ENCODE measurements at places on chromosomes 1 and 21.

GRCh38 chr1:84272401-84272800, 29.1 kb upstream of the SAMD13 start:
- no peak for DNase-seq

DNA sequence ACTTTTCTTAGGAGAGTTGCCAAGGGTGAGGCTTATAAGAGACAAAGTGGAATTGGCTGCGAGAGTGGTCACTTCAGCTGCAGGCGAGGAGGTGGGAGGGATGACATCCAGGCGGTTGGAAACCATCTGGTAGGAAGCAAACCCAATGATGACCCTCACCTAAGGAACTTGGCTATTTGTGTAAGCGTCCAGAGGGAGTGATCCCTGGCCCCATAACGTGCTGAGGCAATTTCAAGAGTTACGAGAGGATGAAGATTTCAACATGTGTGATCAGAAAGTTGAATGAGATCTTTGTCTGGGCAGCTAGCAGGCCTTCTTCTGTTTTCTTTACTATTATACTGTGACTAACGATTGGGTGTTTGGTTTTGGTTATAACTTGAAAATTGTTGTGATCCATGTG, 102.7 kb upstream of the VANGL1 start:
- DNase-seq: no peak

- DNase-seq: no peak
These were observed 2.4 kb downstream of the GABRD start for GRCh38 chr1:2021550-2021949.

DNA sequence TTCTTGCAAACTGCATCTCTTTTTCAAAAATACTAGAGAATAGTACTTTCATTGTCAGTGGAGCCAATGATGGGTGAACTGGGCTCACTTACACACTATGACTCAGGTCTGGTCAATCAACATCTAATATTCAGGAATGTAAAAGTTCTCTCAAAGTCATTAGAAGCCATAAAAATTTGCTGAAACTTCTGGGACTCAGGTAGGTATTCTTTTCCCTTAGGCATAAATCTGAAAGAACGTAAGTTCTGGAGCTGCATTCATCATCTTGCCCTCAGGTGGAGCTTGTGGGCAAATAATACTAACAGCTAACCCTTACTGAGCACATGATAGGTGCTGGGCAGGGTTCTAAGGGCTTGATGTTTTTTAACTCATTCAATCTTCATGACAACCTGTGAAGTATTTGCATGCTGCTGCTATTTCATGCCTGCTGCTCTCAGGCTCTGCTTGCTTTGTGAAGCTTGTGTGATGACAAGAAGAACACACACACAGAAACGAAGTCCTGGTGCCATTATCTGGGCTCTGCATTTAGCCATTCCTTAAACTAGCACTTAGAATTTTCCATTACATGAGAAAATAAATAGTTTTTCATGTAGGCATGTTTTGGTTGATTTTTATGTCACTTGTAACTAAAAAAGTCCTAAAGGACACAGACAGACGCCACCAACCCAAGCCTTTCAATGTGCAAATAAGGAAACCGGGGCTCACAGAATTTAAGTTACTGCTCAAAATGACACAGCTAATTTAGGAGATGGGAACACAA, 394.2 kb upstream of the LYPLAL1 start:
- DNase-seq: no peak

DNA sequence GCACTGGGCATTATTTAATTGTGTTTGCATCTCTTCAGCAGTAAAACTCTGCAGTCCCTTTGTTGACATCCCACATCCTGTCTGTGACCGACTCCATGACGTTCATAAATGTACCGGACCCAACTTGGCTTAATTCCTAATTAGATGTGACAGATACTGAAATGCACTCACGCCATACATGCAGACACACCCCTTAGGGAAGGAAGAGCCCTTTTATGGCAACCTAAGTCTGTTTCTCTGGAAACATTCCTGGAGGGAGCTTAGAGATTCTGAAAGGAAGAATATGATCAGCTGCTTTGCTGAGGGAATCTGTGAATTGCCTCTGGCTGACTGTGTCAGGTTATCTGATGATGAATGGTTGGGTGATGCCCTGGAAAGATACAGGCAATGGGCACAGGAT, 33.4 kb downstream of the ADAMTS5 start:
- no peak for DNase-seq

DNA sequence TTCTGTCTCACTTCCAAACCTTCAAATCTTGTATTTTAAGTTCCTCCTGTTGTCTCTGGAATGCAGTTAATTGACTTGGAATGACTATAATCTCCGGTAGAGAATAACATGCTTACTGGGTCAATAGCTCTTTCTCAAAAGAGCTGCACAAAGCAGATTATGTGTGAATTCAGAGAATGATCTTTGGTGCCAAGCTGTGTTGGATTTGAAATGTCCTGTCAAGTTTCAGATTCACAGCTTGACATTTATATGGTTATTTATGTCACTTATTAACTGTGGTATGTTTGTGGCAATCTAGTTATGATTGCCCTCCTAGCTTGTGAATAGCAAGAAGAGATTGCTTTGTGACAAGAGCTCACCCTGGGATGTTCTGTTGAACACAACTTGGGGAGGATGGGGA, 128.3 kb upstream of the KCNE2 start:
- DNase-seq: no peak

DNA sequence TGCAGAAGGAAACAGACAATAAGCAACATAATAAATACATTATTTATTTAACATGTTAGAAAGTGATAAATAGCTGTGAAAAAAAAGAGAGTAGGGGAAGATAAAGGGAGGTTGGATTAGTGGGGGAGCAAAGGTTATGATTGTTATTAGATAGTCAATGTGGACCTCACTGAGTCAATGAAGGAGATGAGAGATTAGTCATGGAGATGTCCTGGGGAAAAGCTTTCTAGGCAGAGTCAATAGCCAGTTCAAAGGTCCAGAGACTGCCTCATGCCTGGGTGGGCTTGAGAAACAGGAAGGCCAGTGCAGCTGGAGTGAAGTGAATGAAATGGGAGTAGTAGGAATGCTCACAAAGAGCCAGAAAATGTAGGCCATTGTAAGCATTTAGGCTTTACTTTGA, 187.1 kb upstream of the CACYBP start:
- no peak for DNase-seq

DNA sequence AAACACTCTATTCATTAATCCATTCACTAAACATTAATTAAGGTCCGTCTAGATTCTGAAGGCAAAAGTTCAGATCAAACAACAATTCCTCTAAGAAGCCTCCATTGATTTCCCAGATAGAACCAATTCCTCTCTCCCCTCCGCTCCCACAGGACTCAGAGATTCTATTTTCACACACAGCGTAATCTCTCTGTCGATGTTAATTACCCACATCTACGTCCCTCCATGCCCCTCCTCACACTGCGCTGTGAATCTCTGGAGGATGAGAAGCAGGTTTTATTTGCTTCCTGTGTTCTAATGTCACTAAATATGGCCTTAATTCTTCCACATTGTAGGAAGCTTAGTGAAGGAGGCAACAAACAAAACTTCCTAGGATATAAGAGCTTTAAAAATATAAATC, 306.7 kb downstream of the DSCAM start:
- DNase-seq: no peak

DNA sequence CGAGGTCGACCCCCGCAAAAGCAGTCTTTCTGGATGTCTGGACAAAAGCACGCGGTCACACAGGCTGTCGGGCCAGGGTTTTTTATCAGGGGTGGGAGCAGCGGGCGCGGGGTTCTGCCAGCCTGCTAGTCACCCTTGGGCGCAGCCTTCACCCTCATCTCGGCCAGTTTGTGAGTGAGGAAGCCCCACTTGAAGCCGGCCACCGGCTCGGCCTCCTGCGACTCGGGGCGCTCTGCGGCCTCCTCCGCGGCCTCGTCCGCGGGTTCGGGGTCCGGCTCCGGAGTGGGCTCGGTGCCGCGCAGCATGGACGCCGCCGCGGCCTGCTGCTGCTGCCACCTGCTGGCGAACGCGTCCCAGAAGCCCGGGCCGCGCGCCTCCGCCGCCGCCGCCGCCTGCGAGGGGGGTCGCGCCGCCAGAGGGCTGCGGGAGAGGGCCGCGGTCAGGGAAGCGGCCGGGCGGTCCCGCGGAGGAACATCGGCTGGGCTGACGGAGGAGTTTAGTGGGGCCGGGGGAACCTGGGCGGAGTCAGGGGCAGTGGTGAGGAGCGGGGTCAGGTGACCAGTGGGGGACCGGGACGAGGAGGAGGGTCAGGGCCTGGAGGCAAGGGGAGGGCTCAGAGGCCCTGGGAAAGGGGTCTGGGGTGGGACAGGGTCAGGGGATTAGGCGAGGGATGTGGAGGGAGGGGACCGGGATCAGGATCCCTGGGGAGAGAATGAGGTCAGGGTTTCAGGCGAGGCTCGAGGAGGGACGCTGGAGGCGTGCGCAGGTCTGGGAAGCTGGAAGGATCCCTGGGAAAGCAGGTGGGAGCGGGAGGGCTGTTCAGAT, 4.5 kb downstream of the C1orf232 start:
- peak; percentile 30 for DNase-seq

DNA sequence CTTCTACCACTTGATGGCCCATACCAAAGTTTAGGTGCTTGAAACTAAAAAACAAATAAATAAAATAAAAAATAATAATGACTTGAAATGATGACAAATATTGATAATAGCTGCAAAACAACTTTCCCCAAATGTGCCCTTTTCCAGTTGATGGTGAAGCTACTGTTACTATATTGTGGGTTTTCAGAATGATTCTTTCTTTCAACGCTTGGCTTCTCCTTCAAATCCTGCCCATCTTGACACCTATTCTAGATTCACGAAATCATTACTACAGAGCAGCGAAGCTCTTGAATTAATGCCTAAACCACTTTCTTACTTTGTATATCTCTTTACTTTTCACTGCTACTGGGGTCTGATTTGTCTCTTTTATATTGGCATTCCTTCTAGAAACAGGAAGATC, 9.2 kb upstream of the C1orf141 start:
- DNase-seq: no peak

DNA sequence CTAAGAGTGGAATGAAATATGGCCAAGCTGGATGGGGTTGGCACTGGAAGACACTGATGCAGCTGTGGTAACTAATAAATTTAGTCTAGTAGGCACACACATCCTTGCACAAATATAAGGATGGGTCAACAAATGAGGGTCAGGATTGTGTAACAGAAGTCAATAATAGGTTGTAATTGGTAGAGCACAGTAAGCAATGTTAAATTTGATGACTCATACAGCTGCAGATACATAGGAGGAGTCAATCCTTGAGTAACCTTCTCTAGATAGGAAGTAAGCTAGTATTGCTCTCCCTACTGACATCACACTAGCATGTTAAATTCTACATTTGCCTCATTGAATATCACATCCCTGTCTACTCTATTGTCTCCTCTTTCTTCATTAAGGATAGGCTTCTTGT, 332.1 kb downstream of the PTPRC start:
- no peak for DNase-seq

DNA sequence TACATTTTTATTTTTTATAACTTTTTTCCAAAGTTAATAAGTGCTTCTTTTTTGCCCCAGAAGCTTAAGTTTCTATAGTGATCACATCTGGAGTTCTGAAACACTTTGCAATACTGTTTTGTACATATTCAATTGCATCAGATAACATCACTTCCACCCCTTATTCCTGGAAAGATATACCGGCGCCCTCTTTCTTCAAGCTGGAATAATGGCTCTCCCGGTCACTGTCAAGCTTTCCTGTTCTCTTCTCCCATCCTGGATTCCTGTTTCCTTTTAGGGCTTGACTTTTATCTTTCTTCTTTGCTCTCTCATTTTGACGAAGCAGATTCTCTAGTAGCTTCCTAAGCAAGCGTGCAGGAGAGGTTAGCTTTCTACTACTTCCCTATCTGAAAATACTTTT, 1866.8 kb downstream of the MRPL39 start:
- no peak for DNase-seq

- DNase-seq: no peak
These were observed 462.9 kb upstream of the ADAMTS5 start for GRCh38 chr21:27429710-27430341.

DNA sequence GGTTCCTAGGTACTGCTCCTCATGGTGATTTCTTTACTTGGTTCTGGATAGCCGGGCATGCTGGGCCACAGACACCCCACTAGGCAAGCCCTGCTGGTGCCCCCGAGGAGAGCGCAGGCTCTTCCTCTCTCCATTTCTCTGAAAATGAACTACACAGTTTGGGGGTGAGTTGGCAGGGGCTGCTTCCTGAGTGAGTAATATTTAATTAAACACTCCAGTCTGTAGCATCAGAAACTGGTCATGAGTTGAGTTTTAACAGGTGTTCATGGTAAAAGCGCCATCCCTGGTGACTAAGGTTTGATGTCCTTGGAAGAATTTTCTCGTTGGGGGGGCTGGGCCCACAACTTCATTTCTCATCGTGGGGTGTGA, 1.7 kb downstream of the SPSB1 start:
- DNase-seq: no peak

DNA sequence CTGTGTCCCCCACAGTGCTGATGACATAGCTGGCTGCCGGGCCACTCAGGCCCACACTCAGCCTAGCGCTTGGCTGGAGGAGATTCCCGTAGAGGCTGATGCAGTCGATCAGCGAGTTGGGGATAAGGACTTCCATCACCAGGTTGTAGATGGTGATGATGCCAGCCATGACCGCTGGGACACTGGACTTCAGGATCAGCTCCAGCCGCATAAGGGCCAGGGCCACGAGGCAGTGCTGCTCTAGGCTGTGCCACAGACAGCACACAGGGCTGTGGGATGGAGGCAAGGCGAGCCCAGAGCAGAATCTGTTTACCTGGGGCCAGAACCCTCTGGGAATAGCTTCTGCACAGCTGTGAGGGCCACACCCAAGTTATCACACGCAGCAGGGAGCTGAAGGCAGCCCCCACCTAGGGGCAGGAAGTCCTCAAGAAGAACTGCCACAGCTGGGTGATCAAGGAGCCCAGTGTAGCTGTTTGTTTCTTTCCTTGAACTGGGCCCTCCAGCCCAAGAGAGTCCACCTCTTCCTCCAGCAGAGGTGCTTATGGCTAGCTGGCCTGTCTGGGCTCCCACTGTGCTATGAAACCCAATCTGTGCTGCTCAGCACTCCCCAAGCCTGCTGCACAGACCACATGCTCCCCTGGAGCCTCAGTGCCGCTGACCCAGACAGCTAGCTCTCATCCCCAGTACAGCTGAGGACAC, 6.2 kb downstream of the SLC2A1 start:
- DNase-seq: no peak

- no peak for DNase-seq
These were observed 6.1 kb upstream of the LHX8 start for GRCh38 chr1:75127916-75128717.

DNA sequence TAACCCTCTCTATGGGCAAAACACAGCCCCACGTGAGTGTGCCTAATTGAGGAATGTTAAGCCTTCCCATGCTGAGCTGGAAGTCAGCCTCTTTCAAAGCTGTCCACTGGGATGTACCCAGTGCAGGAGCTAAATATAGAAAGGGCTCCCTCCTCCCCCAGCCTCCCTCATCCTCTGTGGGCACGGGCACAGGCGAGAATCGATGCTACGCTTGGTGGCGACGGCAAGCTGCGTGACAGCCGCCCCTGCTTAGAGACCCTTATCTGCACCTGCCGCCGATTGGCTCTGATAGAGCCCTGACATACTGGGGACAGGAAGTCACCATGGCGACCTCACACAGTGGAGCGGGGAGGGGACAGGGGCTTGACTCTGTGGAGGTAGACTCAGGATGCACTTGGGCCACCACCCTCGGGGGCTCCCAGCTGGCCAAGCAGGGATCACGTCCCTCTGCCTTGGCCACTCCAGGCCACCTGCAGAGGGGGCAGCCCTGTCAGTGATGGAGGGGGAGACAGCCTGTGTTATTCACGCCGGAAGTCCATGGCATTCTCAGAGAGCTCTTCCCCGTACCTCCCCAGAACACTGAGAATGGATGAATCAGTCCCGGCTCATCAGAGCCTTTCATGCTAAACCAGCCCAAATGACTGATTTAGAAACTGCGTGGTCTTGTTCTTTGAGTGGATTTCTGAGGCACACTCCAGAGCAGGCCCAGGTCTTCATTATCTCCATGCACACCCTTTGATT, 84.8 kb downstream of the KCND3 start:
- no peak for DNase-seq

GRCh38 chr1:65042467-65042866, 76.1 kb upstream of the JAK1 start:
- no peak for DNase-seq

All from stimulated activated CD8-positive, alpha-beta memory T cell treated with anti-CD3 and anti-CD28 coated beads, Interleukin-2, amount 100 ng/mL, for 1 hour (primary cell).